Vagina (tissue), 2 donors: ENCODE measurements at places on chromosomes 2 and 18.

- DNase-seq, result no peak
Observed at GRCh38 chr2:151053661-151053990, 208.0 kb downstream of the RBM43 start.

DNA sequence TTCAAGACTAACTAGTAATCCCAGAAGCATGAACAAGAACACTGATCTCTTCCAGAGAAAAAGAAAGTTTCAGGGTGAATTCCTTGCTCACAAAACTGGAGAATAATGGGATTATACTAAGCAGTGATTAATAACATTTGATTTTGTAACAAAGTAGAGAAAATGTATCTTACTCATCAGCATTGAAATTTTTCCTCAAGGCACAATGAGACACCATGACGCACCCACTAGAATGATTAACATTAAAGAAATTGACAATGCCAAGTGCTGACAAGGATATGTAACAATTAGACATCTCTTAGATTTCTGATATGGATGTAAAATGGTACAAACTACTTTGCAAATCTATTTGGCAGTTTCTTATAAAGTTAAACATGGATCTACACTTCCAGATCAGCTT is 101.1 kb upstream of the EPHA4 start:
- no peak for DNase-seq

- no peak for DNase-seq
Observed at GRCh38 chr18:72935744-72936143, 68.0 kb upstream of the NETO1 start.

- DNase-seq, result no peak
Observed at GRCh38 chr18:76212960-76213359, 282.1 kb downstream of the ZNF516 start.

- DNase-seq, result no peak
Observed at GRCh38 chr2:211367293-211367692, 810.9 kb downstream of the CPS1 start.

- DNase-seq, result no peak
Observed at GRCh38 chr2:209533391-209533790, 109.5 kb downstream of the MAP2 start.

- peak; percentile 16 for DNase-seq
Observed at GRCh38 chr2:105645938-105646773, 98.6 kb upstream of the NCK2 start.

DNA sequence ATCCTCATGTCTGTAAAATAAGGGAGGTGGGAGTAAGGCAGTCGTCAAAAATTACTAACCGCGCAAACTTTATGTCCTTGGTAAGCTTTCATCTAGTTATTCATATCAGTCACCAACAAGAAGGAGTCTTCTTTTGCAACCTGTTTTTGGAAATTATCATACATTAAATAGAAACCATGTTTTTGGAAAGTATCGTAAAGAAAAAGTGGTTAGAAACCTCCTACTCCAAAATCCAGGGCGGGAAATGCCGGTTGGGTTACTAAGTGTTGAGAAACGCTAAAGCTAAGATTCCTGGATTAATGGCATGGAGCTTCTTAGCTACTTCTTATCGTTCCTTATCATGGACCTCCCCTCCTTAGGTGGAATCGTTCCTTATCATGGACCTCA is 778 bp downstream of the BBS5 start:
- no peak for DNase-seq

DNA sequence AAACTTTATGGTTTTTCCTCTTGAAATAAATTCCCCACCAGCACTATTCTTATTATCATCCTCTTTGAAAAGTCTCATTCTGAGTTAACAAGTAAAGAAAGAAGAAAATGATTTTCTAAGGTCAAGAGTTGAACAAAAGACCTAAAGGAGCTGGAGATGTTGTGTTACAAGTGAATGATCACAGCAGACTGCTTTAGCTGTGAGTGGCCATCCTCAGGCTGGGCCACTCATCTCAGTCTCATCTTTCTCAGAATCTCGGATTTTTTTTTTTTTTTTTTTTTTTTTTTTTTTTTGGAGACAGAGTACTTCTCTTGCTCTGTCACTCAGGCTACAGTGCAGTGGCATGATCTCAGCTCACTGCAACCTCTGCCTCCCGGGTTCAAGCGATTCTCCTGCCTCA is 133.3 kb downstream of the CDH2 start:
- no peak for DNase-seq

DNA sequence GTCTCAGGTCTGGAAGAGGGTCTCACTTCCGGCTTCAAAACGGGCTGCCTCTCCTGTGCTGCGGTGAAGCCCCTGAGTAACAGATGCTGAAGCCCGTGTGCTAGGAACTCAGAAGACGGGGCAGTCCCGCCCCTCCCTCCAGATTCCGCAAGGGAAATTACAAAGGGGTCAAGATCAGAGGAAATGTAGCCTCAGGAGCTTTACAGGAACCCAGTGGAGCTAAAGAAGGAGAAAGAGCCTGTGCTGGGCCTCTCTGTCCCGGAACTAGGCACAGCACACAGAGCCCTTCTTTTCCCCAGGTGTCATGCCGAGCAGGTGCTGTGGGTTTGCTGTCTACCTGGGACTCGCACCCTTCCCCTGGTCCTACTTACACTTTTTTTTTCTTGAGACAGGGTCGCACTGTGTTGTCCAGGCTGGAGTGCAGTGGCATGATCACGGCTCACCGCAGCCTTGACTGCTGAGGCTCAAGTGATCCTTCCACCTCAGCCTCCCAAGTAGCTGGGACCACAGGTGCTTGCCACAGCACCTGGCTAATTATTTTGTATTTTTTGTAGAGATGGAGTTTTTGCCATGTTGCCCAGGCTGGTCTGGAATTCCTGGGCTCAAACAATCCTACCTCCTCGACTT is 72.7 kb upstream of the MAP4K4 start:
- DNase-seq, result no peak

DNA sequence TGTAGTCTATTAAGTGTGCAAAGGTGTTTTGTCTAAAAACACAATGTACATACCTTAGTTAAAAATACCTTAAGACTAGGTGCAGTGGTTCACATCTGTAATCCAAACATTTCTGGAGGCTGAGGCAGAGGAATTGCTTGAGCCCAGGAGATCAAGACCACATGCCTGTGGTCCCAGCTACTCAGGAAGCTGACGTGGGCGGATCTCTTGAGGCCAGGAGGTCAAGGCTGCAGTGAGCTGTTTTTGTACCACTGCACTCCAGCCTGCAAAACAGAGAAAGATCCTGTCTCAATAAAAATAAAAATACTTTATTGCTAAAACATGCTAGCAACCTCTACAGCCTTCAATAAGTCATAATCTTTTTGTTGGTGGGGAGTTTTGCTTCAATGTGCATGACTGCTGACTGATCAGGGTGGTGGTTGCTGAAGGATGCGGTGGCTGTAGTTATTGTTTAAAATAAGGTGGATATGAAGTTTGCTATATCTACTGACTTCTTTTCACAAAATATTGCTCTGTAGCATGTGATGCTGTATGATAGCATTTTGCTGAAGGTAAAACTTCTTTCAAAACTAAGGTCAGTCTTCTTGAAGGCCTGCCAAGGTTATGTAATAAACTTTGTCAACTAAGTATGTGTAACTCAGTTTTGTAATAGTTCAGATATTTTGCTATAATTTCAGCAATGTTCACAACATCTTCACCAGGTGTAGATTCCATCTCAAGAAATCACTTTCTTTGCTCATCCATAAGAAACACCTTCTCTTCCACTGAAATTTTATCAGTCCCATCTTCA is 1238.0 kb upstream of the NRXN1 start:
- no peak for DNase-seq

GRCh38 chr2:174025271-174026121 is 60.3 kb upstream of the SP3 start:
- DNase-seq, result no peak

DNA sequence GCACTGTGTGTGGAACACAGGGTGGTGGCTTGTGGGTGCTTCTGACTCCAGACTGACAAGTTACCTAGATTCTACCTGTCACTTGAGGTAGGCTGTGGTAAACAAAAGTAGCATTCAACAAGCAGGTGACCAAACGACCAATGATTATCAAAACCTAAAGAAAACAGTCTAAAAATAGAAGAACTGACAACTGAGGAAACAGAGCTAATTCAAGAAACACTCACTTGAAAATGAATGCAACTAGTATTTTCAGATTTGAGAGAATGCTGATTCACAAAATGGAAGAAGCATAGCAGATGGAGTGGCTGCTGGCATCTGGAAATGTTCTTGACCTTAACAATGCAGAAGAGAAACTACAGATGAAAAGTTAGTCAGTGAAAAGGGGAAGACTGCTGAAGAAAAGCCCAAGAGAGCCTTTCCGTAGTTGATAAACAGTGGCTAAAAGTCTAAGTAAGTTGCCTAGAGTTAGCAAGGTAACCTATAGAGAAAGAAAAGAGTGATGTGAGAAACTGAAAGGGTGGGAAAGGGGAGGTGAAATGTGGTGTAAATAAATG is 170.4 kb downstream of the NCK2 start:
- no peak for DNase-seq

DNA sequence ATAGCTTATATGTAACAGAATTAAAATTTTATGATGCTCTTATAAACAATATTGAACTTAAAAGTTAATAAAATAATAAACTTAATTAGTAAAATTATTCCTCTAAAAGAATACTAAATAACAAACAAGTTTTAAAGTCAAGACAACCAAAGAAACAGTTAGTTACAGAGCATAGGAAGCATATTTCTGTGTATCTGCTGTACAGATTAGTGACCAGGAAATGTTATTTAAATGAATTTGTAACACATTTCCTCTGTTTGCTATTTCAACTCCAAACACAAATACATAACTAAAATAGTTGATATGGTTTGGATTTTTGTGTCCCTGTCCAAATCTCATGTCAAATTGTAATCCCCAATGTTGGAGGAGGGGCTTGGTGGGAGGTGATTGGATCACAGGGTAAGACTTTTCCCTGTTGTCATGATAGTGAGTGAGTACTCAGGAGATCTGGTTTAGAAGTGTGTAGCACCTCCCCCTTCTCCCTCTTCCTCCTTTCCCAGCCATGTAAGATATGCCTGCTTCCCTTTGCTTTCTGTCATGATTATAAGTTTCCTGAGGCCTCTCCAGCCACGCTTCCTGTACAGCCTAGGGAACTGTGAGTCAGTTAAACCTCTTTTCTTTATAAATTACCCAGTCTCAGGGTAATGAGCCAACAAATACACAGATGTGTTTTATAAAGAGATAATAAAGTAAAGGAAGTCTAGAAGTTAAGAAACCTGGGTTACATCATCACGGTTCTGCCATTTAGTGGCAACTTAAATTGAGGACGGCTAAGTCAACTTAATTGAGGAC is 51.8 kb downstream of the ROCK2 start:
- DNase-seq, result no peak

DNA sequence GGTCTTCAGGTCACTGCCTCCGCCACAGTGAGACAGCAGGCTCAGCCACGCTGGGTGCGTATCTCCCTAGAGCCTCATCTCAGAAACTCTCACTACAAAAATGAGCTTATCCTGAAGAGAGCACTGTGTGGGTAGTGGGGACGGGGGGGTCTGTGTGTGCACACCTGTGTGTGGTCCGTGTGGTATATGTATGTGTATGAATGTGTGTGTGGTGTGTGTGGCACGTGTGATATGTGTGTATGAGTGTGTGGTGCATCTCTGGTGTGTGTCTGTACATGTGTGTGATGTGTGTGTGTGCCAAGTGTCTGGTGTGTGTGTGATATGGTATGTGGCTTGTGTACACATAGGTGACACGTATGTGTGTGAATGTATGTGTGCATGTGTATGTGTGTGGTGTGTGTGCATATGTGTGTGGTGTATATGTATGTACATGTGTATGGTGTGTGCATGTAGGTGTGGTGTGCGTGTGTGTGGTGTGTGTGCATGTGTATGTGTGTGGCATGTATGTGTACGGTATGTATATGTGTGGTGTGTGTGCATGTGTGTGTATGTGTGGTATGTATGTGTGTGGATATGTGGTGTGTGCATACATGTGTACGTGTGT is 332.2 kb downstream of the EIPR1 start:
- no peak for DNase-seq

- no peak for DNase-seq
Observed at GRCh38 chr2:148819019-148819585, 55.9 kb upstream of the KIF5C start.

DNA sequence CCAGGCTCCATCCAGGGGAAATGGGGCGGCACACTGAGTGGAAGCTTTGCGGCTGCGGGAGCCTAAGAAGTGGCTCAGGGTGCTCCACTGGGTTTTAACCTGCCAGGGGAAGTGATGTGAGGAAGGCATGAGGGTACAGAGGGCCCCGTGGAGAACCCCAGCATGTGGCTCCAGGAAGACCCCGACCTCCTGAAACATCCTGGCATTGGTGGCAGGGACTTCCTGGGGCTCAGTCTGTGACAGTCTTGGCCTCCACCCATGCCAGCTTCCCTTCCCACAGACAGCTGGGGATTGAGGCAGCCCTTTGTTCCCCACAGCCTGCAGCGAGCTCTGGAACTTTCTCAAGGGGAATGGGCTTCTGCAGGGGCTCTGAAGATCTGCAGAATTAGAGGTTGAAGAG is 146.6 kb downstream of the TNS1 start:
- DNase-seq, result no peak

DNA sequence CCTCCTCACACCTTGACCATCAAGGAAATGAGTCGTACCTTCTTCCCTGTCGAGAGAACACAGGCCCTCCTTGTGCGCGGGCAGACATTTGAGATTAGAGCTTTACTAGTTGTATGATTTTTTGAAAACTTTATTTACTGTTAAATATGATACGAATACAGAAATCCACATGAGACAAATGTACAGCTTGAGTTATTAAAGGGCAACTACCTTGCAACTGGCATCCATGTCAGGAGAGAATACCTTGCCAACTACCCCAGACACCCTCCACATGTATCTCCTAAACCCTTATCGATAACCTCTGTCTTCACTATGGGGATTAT is 28.3 kb downstream of the KLHL23 start:
- no peak for DNase-seq

DNA sequence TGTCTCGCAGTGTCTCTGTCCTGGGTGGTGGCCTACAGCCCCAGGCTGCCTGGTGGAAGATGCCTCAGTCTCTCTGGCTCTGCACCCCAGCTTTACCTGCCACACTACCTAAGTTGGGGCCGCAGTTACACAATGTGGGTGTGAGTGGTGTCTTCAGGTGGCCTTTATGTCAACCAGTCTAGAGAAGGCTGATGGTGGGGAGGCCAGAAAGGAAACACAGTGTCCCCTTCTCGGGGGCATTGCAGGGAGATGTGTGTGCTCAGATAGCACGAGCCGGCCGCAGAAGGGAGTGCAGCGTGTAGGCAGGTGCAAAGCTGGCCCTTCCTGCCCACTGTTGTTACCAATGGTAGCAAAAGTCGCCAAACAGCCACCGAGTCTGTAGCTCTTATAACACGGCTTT is 216.1 kb downstream of the SH3RF3 start:
- DNase-seq, result peak; percentile 79
